ENCODE measurements at places on chromosomes 6 and 20.
A peak's percentile ranks its signal among the peaks of the same experiment; 100 is the strongest.

DNA sequence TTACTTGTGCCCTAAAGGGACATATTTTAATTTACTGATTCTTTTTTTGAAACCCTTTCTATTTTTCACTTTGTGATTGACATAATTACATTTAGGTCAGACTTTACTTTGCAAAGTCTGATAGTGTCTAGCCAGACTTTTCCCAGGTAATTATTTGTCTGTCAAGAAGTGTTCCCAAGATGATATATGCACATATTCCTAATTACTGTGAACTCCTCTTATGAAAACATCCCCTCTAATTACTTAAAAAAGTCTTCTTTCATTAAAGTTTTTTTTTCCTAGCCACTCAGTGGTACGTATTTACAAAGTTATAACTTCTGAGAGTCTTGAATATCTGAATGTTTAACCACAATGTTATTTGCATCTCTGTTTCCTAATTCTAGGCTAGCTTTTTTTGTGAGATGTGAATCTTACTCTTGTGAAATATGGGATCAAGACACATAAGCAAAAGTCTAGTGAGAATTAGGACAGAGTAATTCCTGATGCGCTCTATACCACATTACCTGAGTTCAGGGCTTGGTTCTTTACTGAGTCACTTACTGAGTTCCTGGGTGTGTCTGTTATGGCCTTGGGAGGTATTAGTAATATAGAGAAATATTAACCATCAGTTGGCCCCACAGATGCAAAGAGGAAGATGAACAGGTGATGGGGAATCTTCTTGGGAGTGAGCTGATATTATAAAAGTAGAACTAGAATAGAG lies 27.9 kb downstream of the FAM83B start:
- peak; percentile 99 for ATAC-seq

GRCh38 chr6:32064706-32065105 lies 26.5 kb downstream of the CYP21A2 start:
- ATAC-seq = no peak

- no peak for ATAC-seq
These were observed 96.9 kb downstream of the CD164 start for GRCh38 chr6:109285366-109285765.

DNA sequence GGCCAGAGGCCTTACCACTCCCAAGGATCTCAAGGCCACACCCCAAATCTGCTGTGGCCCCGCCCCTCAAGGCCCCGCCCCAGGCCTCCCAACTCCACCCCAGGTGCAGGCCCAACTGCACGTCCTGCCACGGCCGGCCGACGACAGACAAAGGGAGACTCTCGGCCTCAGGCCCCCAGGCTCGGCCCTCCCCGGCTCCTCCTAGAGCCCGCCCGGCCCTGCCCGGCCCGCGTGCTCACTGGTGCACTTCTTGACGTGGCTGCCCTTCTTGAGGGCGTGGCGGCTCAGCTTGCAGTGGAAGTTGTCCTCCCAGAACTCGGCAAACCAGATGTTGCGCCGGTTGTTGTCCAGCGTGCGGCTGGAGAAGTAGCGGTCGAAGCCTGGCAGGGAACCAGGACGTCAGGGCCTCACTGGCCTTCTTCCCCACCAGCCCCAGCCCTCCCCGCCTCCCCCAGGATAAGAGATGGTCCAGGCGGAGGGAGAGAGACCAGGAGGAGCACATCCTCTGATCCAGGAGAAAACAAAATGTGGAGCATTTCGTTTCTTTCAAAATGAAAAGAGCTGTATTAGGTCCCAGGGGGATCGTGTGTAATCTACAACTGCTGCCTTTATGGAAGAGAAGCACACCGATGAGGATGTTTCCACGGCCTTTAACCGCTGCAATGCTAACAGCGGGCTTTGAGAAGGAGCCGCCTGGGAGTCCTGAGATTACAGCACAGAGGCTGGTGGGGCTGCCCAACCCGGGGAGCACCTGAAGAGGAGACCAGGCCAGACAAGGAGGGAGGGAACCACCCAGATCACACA lies 89.4 kb downstream of the GRM4 start:
- ATAC-seq = peak; percentile 78

GRCh38 chr6:154974485-154975149 lies 20.5 kb upstream of the TIAM2 start:
- ATAC-seq = no peak

GRCh38 chr6:1910621-1911407 lies 301.1 kb downstream of the FOXC1 start:
- ATAC-seq = no peak

DNA sequence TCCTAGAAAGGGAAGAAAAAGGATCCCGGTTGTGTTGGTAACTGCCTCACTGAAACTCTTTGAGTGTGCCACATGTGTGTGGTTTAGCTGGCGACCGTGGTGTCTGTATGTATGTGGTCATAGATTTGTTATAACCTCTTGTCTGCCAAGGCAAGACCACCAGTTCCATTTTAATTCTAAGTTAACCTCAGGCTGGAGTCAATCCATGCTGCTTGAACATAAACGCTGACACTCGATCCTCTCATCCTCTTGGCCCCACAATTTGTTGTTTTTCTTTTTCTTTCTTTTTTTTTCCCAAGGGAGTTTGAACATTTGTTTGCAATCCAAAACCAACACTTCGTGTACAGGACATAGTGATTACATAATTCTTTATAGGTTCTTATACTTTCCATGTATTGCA lies 318.9 kb upstream of the JAG1 start:
- ATAC-seq = no peak

GRCh38 chr6:157921685-157922367 lies 59.8 kb upstream of the SYNJ2 start:
- ATAC-seq = no peak

DNA sequence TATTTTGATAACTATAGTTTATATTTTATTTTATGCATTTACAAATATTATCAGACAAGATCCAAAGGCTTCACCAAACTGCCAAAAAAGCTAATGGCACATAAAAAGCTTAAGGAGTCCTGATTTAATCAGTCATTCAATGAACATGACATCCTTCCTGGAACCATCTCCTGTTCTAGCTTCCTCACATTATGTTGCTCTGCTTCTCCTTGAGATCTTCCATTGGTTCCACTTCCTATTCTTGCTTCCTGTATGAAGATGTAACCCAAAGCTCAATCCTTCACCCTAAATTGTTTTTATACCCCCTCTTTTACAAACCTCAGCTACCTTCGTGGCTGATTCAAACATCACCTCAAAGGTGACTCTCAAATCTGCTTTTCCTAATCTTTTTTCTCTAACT lies 4.5 kb upstream of the BRD2 start:
- no peak for ATAC-seq

DNA sequence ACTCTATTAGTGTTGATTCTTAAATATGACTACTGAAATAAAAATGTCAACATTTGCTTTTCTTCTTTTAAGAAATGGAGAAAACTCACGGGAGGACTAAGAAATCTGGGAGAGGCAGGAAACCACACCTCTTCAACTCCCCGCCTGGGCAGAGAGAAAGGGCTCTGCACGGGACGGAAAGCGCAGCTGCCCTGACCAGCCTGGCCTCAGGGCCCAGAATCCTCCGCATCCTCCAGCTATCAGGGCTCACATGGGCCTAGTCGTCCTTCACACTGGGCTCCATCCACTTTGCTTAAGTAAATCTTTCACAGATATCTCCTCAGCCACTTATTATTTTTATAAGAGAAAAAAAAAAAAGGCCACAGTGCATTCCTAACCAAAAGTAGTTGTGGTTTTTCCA lies 215.1 kb downstream of the TBXT start:
- no peak for ATAC-seq

GRCh38 chr6:27994616-27995015 lies 37.6 kb downstream of the OR2B6 start:
- ATAC-seq = no peak

GRCh38 chr6:109236115-109237076 lies 141.1 kb downstream of the CEP57L1 start:
- no peak for ATAC-seq

DNA sequence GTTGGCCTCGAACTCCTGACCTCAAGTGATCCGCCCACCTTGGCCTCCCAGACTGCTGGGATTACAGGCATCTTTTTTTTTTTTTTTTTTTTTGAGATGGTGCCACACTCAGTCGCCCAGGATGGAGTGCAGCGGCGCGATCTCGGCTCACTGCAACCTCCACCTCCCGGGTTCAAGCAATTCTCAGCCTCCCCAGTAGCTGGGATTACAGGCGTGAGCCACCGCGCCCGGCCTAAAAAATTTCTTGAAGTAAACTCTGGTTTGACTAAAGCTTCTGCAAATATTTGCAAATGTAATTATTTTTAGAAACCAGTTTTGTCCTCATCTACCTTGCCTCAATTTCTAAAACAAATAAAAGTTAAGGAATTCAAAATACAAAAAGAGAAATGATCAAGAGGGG lies 1.2 kb downstream of the IBTK start:
- no peak for ATAC-seq

- no peak for ATAC-seq
These were observed 98.6 kb downstream of the RFX6 start for GRCh38 chr6:116975600-116975999.
